ENCODE measurements at places on chromosomes 2 and 18.

GRCh38 chr2:174395969-174396630 is 570 bp downstream of the SCRN3 start:
- peak; percentile 34 for DNase-seq

DNA sequence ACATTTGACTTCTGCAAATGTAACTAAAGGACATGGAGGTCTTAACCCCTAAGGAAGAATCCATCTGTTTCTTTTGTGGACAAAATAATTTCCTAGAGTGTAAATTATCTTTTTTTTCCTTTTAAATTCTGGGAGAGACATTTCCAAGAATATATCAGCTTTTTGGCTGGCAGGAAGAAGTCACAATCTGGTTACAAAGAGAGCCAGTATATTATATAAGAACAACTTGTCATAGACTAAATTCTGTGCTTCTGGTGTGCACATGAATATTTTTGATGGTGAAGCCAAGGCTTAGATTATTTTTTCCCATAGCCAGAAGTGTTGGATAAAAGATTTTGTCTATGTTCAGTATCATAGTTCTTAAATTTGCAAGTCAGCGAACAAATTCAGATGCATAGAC is 500.6 kb downstream of the XIRP2 start:
- DNase-seq: no peak

DNA sequence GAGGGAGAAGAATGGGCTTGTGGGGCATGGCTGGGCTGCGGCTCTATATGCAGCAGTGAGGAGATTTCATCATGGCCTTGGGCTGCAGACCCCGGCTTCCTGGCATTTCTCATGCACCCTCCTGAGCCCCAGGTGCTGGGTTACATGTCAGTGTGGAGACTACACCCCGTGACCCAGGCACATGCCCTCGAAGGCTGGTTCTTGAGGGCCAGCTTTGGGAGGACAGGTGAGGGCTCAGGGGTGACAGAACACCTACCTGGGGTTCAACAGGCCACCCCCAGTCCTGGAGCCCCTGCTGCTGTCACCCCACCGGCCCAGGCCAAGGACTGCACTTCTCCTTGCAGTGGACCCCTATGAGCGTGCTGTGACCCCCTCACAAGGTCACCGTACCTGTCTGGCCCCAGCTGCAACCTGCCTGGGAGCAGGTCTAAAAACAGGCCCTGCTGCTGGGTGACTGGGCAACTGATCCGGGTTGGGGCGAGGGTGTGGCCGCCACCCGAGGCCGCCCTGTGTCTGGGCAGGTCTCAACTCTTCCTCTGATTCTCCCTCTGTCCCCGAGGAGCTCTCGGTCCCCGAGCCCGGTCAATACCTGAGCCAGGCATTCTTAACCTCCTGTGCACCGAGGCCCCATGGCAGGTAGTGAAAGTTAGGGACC is 94.8 kb upstream of the OTOS start:
- DNase-seq: no peak

- DNase-seq: no peak
These were observed 723 bp upstream of the SLC30A3 start for GRCh38 chr2:27263287-27264252.

GRCh38 chr2:239475161-239476028 is 74.6 kb upstream of the HDAC4 start:
- DNase-seq: no peak

DNA sequence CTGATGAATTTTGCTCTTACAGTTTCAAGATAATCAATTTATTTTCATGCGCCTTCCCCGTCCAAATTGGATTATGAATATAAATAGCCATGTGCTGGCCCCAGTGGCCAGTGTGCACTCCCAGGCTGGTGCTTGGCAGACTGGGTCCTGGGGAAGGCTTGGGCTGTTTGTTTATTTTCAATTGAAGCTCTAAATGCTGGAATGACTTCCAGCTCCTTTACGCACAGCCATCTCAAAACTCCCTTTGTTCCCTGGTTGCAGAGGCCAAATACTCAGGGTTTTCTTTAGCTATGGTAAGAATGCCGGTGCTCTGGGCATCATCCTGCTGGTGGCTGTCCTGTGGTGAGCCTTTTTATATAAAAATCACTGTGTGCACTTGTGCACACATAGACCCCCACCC is 131.5 kb downstream of the PRKCE start:
- no peak for DNase-seq

Data from EL (cell line).